Stimulated activated CD4-positive, alpha-beta T cell treated with anti-CD3 and anti-CD28 coated beads, Interleukin-4, amount 100 ng/mL, for 1 hour (primary cell): ENCODE measurements at places on chromosomes 7 and 10.

DNA sequence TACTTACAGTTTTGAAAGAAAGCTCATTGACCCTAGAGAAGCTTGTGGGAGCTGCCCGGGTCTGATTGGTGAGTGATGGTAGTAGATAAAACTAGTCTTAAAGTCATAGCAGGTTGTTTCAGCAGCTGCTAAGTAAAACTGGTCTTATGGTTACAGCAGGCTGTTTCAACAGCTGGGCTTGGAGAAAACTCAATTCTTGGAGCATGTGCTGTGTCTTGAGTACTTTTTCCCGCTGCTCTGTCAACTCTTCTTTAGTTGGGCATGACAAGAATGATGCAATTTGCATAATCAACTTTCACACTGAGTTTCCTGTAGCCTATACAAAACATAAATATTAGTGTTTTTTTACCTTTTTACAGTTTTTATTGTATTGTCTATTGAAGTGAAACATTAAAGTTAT is 707.9 kb downstream of the AUTS2 start:
- no peak for DNase-seq

- no peak for DNase-seq
Measured at GRCh38 chr10:78849115-78849514, 219.7 kb upstream of the ZMIZ1 start.

- no peak for DNase-seq
Measured at GRCh38 chr7:41010418-41010817, 692.5 kb downstream of the INHBA start.

- no peak for DNase-seq
Measured at GRCh38 chr7:43756368-43757072, 2.0 kb upstream of the BLVRA start.

GRCh38 chr10:80211786-80212185 is 6.4 kb upstream of the ANXA11 start:
- no peak for DNase-seq

DNA sequence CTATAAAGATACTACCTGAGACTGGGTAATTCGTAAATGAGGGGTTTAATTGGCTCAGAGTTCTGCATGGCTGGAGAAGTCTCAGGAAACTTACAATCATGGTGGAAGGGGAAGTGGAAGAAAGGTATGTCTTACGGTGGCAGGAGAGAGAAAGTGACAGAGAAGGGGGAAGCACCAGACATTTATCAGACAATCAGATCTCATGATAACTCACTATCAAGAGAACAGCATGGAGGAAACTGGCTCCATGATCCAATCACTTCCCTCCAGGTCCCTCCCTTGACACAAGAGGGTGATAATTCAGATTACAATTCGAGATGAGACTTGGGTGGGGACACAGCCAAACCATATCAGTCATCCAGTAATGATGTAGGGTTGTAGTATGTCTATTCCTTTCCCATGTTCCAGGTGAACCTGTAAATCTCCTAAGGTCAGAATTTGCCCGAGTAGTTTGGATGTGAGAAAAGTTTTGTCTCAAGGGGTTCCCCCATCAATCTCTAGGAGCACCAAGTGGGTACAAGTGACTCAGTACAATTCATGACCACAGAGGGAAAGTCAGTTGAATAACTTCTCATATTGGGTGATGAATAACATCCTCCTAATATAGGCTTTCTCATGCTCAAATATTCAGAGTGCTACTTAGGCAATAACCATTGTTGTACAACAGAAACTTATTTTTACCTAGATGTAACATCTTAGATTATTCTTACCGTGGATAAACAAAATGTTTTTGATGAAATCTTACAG is 39.7 kb upstream of the MTPN start:
- DNase-seq = no peak
